Natural killer cell (primary cell): ENCODE measurements at places on chromosomes 16 and 17.

GRCh38 chr16:50938932-50939331 lies 197.0 kb downstream of the CYLD start:
- DNase-seq, result no peak

DNA sequence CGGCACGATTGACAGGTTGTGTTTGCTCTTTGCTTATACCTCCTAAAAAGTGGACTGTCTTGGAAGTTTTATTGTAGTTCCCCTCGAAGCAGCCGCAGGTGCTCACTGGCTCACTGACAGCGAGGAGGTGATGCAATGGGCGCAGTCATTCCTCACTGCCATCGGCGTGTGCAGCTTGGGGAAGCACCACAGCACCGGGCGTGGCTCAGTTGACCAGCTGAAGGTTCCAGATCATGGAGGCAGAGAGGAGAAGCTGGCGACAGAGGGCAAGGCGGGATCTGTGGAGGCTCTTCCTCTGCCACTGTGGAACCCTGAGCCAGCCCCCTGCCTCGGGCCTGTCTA lies 72.1 kb upstream of the TNRC6C start:
- DNase-seq, result peak; percentile 34

GRCh38 chr17:34412965-34413441 lies 50.0 kb upstream of the CCL1 start:
- DNase-seq, result no peak

GRCh38 chr16:660459-661183 lies 7.3 kb upstream of the RHOT2 start:
- DNase-seq, result peak; percentile 74

- no peak for DNase-seq
Measured at GRCh38 chr17:65202844-65203571, 65.8 kb downstream of the RGS9 start.

DNA sequence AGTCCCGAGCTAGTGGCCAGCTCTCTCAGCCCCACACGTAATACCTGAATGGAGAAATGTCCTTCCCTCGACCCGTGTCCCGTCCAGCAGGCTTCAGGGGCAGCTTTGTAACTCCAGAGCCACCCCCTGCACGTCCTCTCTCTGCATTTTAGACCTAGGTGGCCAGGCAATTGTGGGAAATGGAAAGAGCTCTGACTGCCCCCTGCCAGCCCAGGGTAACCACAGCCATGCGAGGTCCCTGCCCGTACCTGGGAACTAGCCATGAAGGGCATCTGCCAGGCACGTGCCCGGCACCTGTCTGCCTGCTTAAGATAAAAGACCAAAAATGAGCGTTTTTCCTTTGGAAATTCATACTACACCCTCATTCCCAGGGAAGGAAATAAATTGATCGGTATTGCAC lies 9.2 kb downstream of the MAPK8IP3 start:
- DNase-seq, result no peak

- DNase-seq, result no peak
Measured at GRCh38 chr17:10033959-10034358, 128.9 kb upstream of the RCVRN start.

DNA sequence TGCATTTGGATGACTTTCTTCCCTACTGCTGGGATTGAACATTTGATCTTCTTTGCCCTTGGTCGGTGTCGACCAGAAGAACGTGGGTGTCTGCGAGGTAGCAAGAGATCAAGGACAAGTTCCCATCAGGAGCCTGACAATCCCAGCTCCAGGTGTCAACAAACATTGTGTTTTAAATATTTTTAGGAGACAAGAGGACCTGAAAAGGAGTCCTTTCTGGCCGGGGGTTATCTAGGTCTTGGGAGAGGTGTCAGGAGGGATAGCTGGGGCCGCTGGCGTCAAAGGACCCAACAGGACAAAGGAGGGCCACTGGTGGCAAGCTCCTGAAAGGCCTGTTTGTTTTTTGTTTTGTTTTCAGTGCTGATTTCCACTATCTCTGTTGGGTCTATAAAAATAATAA lies 308.4 kb upstream of the ERCC4 start:
- DNase-seq, result no peak
